ENCODE measurements at places on chromosomes 4 and X.

DNA sequence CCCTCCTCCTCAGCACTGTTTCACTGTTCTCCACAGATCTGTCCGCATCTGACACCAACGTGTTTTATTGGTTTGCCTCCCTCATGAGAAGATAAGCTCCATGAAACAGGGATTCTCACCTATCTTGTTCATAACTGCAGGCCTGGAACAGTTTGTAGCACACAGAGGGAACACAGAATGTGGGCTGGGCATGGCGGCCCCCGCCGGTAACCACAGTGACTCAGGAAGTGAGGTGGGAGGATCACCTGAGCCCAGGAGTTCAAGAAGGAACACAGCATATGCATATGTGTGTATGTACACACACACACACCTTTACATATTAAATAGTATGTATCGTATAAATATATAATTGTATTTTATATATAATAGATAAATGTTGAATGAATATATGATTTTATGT lies 168.6 kb downstream of the AFAP1 start:
- DNase-seq, result peak; percentile 30

DNA sequence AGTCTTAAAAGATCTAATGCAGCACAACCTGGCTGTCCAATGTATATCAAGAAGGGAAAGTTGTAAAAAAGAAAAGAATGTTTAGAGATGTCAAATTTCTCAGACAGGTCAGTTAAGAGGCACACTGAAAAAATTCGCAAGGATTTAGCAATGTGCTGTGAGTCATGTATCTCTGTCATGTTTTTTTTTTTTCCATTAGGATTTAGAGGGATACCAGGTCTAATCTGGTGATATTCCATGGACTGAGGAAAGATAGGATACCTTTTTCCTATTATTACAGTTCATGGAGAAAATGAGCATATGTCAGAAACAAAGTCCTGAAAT lies 815.4 kb upstream of the PCDH10 start:
- no peak for DNase-seq

DNA sequence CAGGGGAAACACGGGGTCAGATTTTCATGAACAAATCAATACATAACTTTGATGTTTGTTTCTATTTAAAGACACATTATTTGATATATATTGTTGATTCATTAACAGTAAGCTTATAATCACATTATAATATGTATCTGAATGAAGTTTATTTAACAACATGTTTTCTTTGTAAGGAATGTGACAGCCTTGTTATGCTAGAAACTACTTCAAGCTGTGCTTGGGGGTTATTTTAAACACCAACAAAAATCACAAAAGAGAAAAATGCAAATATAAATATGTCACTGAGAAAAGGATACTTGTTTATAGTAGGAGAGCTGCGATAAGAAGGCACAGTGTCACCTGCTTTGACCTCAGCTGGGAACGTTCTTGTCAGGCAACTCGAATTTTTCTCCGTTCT lies 354.6 kb upstream of the AGA start:
- no peak for DNase-seq

DNA sequence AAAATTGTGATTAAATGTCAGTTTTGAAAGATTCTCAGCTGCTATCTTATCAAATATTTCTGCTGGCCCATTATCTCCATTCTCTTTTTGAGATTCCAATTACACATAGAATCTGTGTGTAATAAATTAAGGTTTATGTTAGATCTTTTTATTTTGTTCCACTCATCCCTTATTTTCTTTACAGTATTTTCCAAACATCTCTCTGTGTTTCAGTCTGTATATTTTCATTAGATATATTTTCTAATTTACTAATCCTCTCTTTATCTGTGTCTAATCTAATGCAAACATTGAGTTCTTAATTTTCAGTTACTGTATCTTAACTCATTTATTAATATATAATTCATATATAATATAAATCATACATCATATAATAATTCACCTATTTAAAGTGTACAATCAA lies 268.7 kb downstream of the DCHS2 start:
- no peak for DNase-seq

- no peak for DNase-seq
These were observed 179.0 kb downstream of the CEP135 start for GRCh38 chr4:56127716-56128115.

- DNase-seq, result no peak
These were observed 4.2 kb downstream of the MYOZ2 start for GRCh38 chr4:119139822-119140252.

- DNase-seq, result no peak
These were observed 70.0 kb upstream of the FAM241A start for GRCh38 chr4:112075129-112075753.

DNA sequence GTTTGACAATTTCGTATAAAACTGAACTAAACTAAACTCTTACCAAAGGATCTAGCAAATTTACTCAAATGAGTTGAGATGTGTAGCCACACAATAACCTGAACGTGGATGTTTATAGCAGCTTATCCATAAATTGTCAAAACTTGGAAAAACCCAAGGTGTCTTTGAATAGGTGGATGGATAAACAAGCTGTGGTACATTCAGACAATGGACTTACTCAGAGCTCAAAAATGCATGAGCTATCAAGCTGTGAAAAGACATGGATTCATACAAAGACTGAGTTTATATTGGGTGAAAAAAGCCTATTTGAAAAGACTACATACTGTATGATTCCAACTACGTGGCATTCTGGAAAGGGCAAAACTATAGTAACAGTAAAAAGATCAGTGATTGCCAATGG lies 69.5 kb downstream of the LARP1B start:
- no peak for DNase-seq

DNA sequence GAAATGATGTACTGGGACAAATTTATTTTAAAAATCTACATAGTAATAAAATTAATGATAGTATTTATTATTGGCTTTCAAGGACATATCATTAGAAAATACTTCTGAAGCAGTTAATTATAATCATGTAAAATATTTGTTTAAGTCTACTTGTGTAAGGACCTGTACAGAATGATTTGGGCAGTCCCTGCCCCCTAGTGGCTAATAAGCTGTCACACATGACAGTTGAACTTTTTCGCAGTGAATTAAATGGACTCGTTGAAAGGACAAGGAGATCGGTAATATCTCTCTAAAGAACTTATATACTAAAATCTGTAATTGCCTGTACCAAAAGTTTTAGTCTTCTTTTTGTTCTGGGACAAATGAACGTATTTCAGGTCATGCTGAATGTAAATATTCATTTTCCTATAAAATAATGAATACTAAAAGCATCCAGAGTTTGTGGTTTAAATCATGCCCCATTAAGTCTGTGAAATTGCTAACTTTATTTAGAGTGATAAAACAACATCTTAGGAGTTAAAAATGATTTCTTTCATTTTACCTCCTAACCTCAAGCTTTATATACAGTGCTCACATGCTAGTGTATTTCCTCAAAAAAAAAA lies 13.6 kb downstream of the EXOC1 start:
- DNase-seq, result no peak

DNA sequence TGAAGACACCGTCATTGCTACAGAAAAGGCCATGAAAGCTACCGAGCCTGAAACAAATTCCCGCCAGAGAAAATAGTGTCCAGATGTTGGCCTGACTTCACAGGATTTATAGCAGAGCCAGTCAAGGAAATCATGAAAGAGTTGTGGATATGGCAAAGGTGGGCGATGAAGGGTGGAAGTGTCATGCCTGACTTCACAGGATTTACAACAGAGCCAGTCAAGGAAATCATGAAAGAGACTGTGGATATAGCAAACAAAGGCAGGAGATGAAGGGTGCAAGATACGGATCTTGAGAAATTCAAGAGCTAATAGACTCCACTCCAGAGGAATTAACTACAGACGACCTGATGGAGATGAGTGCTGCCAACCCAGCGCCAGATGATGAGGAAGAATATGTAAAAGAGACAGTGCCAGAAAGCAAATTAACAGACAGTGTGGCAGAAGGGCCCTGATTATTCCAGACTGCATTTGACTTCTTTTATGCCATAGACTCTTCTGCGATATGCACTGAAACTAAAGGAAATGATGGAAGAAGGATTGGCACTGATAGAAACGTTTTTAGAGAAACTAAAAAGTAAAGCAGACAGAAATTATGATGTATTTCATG lies 17.2 kb downstream of the TRMT44 start:
- DNase-seq, result no peak

DNA sequence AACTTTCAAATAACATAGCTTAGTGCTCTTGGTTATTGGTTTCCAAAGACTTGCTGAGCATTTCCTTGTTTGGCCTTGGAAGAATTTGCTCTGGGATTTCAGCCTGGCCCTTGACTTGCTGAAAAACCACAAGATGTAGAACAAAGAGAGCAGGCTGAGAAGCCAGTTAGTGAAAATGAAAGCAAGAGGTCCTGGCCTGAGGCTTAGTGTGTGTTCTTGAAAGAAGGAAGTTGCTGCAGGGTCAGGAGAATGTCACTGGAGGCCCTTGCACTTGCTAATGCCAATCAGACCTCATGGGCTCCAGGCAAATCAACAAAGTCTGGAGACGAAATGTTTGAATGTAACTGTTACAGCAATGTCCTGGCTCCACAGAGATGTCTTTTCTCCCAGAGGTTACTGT lies 79.4 kb downstream of the SYNPO2 start:
- no peak for DNase-seq

DNA sequence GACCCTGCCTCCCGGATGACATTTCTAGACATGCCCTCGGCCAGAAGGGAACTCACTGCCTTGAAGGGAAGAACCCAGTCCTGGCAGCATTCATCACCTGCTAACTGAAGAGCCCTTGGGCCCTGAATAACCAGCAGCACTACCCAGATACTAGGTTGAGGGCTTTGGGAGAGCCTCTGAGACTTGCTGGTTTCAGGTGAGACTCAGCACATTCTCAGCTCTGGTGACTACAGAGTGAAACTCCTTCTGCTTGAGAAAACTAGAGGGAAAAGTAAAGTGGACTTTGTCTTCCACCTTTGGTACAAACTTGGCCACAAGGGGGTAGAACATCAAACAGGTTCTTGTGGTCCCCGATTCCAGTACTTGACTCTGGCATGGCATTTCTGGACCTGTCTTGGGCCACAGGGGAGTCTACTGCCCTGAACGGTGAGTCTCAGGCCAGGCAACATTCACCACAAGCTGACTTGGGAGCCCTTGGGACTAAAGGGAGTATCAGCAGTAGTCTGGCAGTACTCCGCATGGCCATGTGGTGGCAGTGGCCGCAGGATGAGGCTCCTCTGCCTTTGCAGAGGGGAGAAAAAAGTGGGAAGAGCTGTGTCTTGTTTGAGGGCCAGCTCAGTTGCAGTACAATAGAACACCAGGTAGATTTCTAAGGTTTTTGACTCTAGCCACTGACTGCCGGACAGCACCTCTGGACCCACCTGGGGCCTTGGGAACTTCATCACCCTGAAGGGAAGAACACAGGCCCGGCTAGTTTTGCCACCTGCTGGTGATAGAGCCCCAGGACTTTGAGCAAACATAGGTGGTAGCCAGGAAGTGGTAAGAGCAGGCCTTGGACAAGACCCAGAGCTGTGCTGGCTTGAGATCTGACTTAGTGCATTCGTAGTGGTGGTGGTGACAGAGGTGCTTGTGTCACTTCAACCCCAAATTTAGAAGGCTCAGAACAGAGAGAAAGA lies 414.8 kb downstream of the OPHN1 start:
- no peak for DNase-seq

DNA sequence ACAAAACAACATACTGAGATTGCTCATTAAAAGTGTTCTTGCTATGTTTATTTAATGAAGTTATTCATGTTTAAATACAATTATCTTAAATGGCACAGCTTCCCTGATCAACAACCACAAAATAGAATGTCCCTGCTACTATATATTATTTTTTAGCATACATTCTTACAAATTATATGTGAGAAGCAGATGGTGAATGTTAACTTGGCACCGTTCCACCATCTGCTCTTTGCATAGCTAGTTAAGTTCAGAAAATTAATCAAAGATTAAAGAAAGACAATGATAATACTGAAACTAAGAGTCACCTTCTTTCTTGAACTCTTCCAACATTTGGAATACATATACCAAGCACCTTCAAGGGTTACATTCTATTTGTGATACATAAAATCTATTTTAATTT lies 94.2 kb downstream of the PPP3CA start:
- DNase-seq, result no peak

- peak; percentile 58 for DNase-seq
These were observed 13.3 kb downstream of the MGARP start for GRCh38 chr4:139266583-139267257.

- DNase-seq, result no peak
These were observed 9.7 kb upstream of the CLNK start for GRCh38 chr4:10694151-10694827.

DNA sequence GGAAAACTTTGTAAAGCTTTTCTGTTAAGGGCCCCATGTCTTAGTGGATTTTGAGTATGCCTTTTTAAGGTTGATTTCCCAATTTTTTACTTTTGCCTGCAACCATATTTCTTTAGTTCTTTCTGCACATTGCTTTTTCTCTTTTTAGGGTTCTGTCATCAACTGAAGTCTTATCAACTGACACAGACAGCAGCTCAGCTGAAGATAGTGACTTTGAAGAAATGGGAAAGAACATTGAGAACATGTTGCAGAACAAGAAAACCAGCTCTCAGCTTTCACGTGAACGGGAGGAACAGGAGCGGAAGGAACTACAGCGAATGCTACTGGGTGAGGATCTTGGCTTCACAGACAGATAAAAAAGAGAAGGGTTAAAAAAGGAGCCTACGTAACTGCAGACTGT lies 27.8 kb downstream of the TAF1 start:
- DNase-seq, result no peak

GRCh38 chr4:3656416-3657356 lies 109.5 kb upstream of the ADRA2C start:
- DNase-seq, result no peak

GRCh38 chr4:113641025-113641431 lies 120.5 kb downstream of the CAMK2D start:
- no peak for DNase-seq

- no peak for DNase-seq
These were observed 85.0 kb upstream of the MTM1 start for GRCh38 chrX:150483356-150483985.

DNA sequence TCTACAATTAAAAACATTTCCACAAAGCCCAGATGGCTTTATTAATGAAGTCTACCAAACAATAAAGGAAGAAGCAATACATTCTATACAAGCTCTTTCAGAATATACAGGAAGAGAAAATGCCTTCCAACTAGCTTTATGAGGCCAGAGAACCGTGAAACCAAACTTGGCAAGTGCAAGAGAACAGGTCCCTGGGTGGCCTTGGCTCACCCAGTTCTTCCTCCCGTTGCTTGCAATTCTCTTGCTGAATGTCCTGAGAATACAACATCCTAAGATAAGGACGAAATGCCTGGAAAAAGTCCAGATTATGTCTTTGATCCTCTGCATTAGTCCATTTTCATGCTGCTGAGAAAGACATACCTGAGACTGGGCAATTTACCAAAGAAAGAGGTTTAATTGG lies 204.9 kb downstream of the MAD2L1 start:
- DNase-seq, result no peak

DNA sequence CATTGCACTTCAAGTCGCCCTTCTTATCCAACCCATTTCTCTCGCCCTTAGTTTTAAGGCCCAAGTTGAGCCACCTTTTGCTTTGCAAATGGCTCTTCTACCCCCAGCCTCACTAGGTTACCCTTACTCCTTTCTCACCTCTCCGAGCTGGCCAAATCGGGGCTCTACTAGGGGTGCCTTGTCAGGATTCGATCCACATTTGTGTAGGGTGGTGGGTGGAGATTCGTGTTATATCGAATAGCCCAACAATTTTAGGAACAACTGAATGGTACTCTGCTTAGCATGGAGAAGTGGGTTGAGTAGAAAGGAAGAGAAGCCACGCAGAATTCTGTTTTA lies 3.5 kb downstream of the SLIT2 start:
- DNase-seq, result no peak

All from stimulated activated CD4-positive, alpha-beta T cell treated with anti-CD3 and anti-CD28 coated beads, Interleukin-1b, Interleukin-23, amount 100 ng/mL, for 24 hours (primary cell).